Glutamatergic neuron (in vitro differentiated cells): ENCODE measurements at places on chromosomes 2 and 18.

DNA sequence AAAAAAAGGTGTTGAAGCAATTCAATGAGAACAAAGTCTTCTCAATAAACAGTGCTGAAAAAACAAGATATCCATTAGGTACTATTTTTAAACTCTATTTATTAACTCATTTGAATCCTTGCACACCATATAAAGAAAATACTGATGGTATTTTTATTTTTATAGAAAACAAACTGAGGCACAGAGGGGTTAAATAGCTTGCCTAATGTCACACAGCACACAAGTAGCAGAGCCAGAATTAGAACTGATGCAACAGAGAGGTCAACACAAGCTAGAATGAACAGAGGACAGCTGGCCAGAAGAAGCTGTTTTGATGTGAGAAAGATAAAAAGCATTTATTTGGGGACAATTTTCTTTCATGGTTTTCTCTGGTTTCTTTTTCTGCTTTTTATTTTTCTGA is 99.4 kb upstream of the RGPD4 start:
- no peak for DNase-seq

- no peak for DNase-seq
These were observed 3.1 kb upstream of the FAM171B start for GRCh38 chr2:186690786-186691185.

DNA sequence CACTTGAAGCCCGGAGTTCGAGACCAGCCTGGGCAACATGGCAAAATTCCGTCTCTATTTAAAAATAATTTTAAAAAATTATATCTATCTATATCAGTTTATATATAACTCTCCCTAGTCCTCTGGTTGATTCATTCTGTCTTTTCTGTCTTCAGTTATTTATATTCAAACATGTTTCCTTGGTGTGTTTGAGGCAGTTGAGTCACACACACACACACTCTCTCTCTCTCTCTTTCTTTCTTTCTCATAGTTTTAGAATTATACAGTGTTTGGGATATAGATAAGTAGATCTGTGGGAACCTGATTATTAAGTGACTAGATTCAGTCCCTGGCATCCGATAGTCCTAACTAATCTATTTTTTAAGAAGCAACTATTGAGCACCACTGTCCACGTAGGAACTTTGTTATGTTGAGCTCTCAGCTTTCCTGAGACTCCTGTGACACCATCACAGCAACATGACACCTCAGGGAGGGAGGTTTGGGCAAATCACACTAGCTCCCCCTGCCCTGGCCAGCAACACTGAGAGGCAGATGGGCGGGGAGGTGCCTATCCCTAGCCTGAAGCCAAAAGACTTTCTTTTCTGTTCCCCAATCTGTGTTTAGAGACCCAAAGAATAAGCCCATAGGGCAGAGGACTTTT is 482.7 kb downstream of the DLGAP1 start:
- DNase-seq, result peak; percentile 38

DNA sequence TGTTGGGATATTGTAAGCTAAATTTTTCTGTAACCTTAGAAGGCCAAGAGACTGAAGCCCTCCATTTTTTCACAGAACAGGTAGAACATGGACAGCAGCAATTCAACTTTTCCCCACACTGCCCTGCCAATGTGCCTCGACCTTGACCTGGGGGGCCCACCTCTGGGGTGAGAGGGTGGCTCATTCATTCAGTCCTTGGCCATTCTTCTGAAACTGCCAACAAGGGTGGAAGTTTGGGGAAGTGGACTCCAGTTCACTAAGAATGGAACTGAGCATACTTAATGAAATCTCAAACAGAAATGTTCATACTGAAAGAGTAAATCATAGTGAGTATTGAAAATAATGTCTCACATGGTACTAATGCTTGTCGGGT is 1.1 kb downstream of the EEF1B2 start:
- DNase-seq, result no peak

DNA sequence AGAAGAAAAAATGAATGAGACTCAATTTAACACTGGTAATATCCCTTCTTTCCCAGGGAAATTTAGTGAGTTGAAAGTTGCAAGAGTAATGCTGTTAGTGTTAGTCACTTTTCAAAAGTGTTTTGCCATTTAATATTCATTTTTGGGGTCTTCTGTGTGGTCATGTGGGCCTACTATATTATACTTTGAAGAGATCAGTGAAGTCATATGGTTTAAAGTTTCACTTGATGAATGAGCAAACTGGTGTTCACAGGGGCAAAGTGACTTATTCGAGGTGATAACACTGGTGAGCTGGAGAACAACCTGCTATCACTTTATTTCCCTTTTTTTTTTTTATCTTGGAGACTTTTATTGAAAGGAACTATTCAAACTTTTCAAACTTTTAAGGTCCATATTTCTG is 196.0 kb downstream of the PLCL1 start:
- no peak for DNase-seq

- no peak for DNase-seq
These were observed 41.2 kb downstream of the RPL37A start for GRCh38 chr2:216539791-216540241.

DNA sequence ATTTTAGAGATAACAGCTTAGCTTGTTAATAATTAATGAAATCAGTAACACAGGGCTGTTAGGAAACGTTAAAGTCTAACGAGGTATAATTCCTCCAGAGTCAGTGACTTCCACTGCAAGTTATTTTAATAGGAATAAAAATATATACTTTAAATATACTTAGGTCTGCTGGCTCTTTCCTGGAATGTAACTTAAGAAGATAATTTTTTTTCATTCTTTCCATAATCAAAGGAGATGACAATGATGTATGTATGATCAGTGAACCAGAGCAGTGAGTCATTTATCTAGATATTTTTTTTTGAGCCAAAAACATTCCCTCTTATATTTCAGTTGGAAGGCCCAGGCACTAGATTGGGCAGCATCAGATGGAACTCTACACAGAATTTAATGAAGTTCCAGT is 104.2 kb upstream of the LYPD1 start:
- DNase-seq, result no peak

- DNase-seq, result no peak
These were observed 181.6 kb downstream of the AFF3 start for GRCh38 chr2:99960790-99961189.
